ENCODE measurements at places on chromosomes 5 and 9.
A peak's percentile ranks its signal among the peaks of the same experiment; 100 is the strongest.

DNA sequence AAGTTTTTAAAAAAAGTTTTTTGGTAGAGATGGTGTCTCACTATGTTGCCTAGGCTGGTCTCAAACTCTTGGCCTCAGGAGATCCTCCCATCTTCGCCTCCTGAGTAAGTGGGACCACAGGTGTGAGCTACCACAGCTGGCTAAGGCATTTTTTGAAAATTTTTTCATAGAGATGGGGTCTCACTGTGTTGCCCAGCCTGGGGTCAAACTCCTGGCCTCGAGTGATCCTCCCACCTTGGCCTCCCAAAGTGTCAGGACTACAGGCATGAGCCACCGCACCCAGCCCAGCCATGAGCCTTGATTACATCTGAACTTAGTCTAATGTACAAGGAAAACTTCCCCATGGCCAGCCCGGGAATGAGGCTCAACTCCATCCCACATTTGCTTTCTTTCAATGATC lies 77.5 kb upstream of the PCA3 start:
- no peak for DNase-seq

DNA sequence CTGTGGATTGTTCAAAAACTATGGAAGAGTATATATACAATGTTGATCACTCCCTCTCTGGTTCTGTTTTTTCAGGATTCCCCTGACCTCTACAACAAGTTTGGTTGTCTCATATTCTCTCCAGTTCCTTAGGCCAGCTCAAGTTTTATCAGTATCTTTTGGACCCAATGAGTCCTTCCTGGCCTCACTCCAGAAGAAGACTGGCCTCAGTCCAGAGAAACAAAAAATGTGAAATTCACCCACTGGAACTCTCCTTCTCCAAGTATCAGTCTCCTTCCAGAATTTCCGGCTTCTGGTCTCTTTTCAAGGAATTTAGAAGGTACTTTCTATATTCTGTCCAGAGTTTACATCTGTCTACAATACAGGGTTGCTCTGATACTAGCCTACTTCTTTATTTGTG lies 537.8 kb upstream of the FTMT start:
- no peak for DNase-seq

DNA sequence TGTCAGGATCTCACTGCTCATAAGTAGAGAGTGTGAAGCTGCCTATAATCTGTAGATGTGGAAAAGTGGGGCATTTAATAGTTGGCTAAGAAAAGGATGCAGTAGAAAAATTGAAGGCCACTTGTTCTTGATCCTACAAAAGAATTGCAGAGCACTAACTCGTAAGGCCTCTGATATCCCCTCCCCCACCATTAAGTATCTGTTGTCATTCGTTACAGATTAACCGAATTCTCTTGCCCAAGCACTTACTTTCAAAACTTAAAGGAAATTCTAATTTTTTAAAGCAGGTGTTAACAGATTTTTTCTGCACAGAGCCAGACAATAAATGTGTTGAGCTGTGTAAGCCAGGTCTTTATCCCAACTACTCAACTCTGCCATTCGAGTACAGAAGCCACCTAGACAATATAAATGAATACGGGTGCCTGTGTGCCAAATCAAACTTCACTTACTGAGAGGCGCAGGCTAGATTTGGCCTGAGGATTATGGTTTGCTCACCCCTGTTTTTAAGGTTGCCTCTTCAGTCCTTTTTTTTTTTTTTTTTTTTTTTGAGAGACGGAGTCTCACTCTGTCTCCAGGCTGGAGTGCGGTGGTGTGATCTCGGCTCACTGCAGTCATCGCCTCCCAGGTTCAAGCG lies 234.8 kb downstream of the RFK start:
- no peak for DNase-seq

- DNase-seq: no peak
These were observed 126.4 kb downstream of the ADAMTS6 start for GRCh38 chr5:65355301-65355700.

- DNase-seq: peak; percentile 66
These were observed 33.2 kb upstream of the NOTCH1 start for GRCh38 chr9:136578915-136579649.

- DNase-seq: peak; percentile 64
These were observed 189.8 kb downstream of the ARHGAP26 start for GRCh38 chr5:142959683-142960657.

DNA sequence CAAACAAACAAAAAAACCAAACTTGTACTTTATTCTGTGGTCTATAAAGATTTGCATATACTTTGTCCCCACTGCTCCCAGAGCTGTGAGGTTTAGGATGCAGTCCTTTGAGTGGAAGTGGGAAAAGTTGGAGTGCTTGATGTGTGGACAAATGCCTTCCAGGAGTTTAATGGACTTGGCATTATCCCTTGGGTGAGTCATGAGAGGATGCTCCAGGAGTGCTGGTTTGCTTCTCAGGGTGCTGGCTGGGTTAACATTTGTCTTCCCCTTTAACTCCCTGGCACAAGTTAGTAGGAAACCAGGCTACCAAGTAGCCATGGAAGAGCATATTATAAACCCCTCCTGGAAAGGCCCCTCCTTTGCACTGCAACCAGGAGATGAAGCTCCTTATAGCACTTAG lies 417.4 kb upstream of the RIOK2 start:
- no peak for DNase-seq

GRCh38 chr5:145157841-145158240 lies 677.3 kb downstream of the PRELID2 start:
- no peak for DNase-seq

- no peak for DNase-seq
These were observed 63.2 kb downstream of the SYK start for GRCh38 chr9:90864779-90865178.

- no peak for DNase-seq
These were observed 40.7 kb upstream of the PPP3R2 start for GRCh38 chr9:101635473-101635872.

GRCh38 chr9:86093788-86094555 lies 5.4 kb downstream of the GOLM1 start:
- DNase-seq: peak; percentile 14

DNA sequence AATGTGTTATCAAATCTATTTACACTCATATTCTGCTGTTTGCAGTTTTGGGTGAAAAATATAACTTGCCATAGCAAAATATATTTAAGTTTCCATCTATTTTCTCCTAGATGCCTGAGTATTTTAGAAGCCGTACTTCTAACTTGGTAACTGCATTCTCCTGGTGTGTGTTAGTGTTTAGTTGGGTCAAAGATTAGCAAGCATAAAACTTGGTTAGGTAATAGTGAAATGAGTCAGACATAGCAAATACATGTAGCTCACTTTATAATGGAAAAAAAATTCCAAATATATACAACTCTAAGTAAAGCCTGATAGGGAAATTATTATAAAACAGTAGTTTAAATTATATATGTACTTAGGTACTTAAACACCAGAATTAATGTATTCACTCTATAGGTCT lies 640.7 kb upstream of the ST8SIA4 start:
- no peak for DNase-seq

- DNase-seq: no peak
These were observed 14.1 kb upstream of the ANP32B start for GRCh38 chr9:97969014-97969413.

- no peak for DNase-seq
These were observed 533.4 kb downstream of the PSAT1 start for GRCh38 chr9:78830301-78830700.

GRCh38 chr5:175772747-175773533 lies 98.4 kb upstream of the CPLX2 start:
- DNase-seq: no peak

- DNase-seq: no peak
These were observed 22.4 kb downstream of the TNFAIP8 start for GRCh38 chr5:119378075-119378700.

- DNase-seq: no peak
These were observed 26.8 kb upstream of the MVB12B start for GRCh38 chr9:126299706-126300276.

DNA sequence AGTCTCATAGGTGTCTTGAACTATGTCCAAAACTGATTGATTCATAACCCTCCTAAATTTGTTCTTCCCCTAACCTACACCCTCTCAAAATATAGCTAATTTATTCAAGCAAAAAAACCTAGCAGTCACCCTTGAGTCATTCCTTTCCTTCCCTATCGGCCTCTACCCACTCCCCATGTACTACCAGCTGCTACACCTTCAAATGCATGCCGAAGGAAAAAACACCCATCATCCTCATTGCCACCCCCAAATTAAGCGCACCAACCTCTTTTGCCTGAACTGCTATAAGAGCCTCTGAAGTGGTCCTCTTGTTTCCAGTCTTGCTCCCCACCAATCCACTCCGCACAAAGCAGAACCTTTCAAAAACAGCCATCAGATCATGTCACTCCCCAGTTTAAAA lies 12.6 kb downstream of the LIFR start:
- no peak for DNase-seq

DNA sequence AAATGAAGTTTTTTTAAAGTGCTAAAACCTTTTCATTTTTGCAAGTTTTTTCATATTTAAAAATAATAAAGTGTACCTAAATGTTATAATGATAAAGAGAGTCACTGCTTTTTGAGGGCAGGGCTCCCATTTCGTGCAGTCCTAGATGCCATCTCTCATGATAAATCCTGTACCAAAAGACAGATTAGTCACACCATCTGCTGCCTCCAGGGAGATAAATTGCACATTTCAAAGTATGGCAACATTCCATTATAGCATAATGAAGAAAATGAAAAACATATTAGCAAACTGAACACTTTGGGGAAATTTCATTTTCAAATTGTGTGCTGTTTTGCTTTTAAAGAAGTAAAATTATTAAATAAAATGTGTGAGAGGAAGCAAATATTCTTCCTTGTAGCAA lies 257.2 kb downstream of the KIAA0825 start:
- no peak for DNase-seq

DNA sequence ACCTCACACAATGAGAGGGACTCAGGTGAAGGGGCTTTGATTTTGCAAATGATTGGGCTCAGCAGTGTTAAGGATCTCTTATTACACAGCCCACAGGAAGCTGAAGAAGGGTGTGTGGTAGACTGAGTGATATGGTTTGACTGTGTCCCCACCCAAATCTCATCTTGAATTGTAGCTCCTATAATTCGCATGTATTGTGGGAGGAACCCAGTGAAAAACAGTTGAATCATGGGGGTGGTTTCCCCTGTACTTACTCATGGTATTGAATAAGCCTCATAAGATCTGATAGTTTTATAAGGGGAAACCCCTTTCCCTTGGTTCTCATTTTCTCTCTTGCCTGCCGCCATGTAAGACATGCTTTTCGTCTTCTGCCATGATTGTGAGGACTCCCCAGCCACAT lies 132.5 kb upstream of the FBXL7 start:
- no peak for DNase-seq
